ENCODE measurements at places on chromosomes 2 and 18.

DNA sequence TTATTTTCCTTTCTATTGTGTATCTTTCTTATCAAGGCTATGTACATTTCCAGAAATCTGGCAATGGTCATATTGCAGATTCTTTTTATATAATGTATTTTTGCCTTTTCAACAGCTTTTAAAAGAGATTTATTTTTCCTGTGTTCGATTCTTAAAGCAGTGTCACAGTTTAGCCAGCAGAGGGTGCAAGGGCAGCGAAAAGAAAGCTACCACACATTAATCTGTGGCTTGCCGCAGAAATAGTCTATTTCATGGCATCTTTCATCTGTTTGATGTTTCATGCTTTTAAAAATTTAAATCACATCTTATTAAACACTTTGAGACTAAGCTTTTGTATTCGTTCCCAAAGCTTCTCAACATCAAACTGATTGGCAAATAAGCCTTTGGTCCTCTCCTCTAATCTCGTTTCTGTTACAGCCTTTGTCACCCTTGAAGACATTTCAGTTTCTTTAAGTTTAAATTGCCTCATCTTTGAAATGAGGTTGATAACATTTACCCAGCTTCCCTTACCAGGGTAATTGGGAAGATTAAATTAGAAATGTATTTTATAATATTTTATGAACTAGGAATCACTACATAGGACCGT, 73.3 kb downstream of the PIK3C3 start:
- no peak for DNase-seq

GRCh38 chr18:63831080-63831788, 56.0 kb downstream of the SERPINB7 start:
- DNase-seq = no peak

- no peak for DNase-seq
Observed at GRCh38 chr18:59696311-59697235, 650 bp downstream of the CCBE1 start.

- DNase-seq = no peak
Observed at GRCh38 chr2:189151906-189152305, 27.7 kb downstream of the COL5A2 start.

- DNase-seq = no peak
Observed at GRCh38 chr2:173880561-173880960, 84.6 kb downstream of the SP3 start.

DNA sequence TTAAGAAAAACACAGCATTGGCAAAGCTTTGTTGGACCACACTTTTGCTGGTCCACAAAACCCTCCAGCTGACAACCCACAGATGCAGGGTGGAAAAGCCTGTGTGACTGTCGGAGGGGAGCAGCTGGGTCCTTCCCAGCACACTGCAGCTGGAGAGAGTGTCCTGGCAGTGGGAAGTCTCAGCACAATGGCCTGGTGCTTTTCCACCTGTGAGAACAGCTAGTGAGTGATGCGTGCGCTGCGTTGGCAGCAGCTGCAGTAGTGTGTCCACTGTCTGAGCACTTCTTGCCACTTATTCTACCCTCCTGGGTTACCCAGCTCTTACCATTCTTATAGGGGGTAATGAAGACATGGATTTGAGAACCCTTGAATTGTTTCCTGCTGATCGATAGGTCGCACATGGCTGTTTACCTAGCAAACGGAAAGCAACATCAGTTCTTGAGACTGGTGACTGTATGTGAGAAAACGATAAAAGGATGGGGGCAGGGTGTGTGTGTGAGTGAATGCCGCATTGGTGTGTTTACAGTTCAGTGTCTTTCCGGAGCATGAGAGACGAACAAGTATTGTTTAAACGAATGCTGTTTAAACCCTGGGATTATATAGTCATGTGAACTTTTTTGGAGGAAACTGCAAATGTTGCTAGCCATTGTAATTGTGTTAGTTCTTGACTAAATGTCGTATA, 69.7 kb downstream of the LYPD6 start:
- DNase-seq = peak; percentile 46

- DNase-seq = no peak
Observed at GRCh38 chr2:175187378-175187777, 5.9 kb upstream of the ATP5MC3 start.

DNA sequence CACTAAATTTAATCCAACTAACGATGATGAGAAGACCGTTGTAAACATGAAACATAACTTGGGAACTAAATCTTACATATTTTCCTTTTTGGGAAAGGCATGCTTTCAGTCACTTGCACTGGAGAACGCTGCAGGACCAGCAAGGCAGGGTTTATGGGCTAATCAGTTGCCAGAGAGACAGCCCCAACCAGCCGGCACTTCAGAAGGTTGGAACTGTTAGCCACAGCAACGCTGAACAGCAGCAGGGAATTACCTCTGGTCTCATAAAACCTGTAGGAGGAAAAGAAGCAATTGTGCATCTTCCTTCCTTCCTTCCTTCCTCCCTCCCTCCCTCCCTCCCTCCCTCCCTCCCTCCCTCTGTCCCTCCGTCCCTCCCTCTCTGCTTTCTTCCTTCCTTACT, 33.9 kb upstream of the SIX2 start:
- DNase-seq = no peak

DNA sequence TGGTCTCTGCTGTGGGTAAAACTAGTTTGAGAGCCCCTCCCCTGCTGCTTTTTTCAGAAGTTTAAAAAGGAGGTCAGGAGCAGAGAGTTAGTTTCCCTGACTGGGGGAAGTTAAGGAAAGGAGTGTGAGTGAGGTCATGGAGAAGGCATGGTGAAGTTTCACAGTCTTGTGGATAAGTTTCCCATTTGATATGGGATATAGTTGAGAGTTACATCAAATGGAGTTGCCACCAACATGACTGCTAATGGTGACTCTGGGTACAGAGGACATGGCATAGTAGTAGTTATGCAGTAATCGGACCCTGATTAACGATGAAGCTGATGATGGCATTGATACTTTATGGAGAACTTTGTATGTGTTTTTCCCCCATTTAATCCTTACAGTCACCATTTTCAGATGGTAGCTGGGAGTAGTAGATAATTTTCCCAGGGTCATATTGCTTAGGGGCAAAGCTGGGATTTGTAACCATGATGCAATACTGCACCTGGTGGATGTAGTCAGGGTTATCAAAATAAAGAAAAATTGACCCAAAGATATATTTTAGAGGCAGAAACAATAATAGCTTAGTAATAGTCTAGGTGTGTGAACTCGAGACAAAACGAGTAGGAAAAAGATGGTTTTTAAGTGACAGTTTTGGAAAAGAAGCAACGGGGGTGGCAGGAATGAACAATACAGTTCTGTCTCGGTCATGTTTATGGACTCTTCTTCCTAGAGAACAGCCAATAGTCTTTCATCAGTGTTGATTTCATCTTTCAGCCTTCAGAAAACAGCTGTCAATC, 74.6 kb downstream of the FMNL2 start:
- DNase-seq = no peak

GRCh38 chr2:85978883-85979780, 90.3 kb upstream of the ST3GAL5 start:
- no peak for DNase-seq

DNA sequence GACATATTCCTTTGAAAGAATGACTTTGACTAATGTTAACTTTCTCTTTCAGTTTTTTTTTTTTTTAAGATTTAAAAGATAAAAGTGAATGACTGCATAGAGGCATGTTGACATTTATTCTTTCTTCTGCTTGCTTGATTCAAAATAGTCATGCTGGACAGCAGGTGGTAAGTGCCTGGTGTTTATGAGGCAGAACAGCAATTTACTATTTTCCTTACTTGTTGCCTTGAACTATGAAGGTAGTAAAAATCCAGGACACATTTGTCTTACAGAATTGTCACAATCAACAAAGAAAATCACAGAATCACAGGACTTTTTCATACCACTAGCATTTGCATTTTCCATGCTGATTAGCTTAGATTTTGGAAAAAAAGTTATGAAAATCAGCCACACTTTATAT, 388.3 kb downstream of the CTNNA2 start:
- DNase-seq = no peak

DNA sequence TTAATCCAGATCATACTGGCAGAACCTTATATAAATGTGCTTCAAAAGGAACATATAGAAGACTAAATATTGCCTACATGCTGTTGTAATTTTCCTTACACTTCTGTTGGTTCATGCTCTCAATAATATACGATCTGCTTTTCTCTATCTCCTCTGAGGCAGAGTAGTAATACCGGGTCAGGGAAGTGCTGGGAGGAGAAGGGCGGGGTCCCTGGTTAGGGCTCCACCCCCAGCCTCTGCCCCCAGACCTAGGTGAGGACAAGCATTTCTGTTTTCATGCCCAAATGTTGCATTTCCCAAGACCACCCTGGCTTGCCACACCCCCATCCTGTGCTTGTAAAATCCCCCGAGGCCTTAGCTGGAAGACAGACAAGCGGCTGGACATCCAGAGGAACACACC, 55.3 kb downstream of the PLA2R1 start:
- no peak for DNase-seq

- no peak for DNase-seq
Observed at GRCh38 chr2:30927465-30928075, 120.3 kb upstream of the CAPN13 start.

- DNase-seq = no peak
Observed at GRCh38 chr2:231632559-231633142, 40.0 kb downstream of the TEX44 start.

GRCh38 chr2:133334923-133335322, 233.3 kb downstream of the NCKAP5 start:
- DNase-seq = no peak

GRCh38 chr2:19362755-19363473, 4.5 kb upstream of the OSR1 start:
- DNase-seq = peak; percentile 70

GRCh38 chr2:119721043-119721442, 38.7 kb upstream of the PTPN4 start:
- no peak for DNase-seq

- DNase-seq = no peak
Observed at GRCh38 chr18:42654556-42654955, 460.9 kb downstream of the RIT2 start.

DNA sequence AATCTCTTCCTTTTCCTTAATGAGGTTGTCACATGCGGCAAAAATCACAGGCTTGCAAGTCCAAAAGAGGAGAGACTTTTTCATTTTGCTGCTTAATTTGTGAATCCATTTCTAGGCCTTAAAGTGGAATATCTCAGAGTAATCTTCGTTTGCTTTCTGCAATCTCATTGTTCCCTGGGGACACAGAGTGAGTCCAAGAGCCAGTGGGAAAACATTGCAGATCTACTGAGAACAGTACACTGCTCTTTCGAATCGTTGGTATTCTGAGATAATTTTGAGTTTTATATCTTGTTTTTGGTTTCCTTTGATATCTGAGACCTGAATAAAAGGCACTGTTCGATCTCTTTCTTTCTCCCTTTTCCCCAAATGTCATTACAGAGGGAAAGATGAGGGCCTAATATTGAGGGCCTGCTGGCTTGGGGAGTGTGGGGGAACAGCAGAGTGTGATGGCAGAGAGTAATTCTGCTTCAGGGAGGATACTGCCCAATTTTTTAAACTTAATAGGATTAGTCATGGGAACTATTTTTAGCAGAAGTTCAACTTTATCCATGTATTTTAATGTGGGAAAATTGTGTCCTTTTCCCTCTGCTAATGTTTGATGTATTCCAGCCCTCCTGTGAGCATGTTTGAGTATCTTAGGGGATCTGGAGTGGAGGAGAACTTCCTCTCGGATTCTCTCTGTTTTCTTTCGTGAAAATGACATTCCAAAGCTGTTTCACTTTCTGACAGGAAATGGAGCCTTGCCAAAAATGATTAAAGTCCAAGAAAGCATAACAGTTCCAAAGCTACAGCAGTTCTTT, 418.2 kb upstream of the ZEB2 start:
- DNase-seq = no peak

- no peak for DNase-seq
Observed at GRCh38 chr2:152820048-152820447, 101.6 kb downstream of the ARL6IP6 start.

GRCh38 chr2:212726403-212726802, 187.8 kb upstream of the ERBB4 start:
- DNase-seq = no peak

GRCh38 chr2:238669581-238670080, 178.3 kb upstream of the TWIST2 start:
- DNase-seq = no peak

DNA sequence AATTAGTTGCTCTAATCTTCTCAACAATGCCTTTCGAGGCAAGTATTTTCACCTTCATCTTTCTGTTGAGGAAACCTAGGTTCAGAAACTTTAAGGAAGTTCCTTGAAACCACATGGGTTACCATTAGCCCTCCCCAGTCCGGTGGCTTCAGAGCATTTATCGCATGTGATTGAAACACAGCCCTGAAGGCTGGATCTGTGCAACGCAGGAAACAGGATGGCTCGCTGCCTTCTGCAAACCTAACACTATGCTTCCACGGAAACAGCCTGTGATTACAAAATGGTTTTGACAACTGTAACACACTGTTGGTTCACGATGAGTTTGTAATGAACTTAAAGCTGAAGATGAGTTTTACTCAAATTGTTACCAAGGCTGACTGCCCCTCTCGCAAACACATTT, 68.5 kb downstream of the EPB41L3 start:
- no peak for DNase-seq

GRCh38 chr2:221034026-221034701, 537.9 kb downstream of the EPHA4 start:
- no peak for DNase-seq

DNA sequence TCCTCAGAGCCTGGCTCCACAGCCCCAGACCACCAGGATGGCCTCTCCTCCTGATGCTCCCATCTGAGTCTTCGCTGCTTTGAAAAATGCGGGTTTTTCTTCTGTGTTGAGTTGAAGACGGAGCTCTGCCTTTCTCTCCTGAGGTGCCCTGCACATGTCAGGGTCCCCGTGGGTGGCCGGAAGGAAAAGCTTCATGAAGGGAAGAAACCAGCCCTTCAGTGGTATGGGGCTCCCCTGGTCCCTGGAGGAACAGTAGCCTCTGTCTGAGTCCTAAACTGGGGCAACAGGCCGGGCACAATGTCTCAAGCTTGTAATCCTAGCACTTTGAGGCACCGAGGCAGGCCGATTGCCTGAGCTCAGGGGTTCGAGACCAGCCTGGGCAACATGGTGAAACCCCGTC, 54.7 kb upstream of the CAB39 start:
- no peak for DNase-seq

GRCh38 chr2:113070606-113070975, 2.8 kb downstream of the IL1F10 start:
- no peak for DNase-seq

DNA sequence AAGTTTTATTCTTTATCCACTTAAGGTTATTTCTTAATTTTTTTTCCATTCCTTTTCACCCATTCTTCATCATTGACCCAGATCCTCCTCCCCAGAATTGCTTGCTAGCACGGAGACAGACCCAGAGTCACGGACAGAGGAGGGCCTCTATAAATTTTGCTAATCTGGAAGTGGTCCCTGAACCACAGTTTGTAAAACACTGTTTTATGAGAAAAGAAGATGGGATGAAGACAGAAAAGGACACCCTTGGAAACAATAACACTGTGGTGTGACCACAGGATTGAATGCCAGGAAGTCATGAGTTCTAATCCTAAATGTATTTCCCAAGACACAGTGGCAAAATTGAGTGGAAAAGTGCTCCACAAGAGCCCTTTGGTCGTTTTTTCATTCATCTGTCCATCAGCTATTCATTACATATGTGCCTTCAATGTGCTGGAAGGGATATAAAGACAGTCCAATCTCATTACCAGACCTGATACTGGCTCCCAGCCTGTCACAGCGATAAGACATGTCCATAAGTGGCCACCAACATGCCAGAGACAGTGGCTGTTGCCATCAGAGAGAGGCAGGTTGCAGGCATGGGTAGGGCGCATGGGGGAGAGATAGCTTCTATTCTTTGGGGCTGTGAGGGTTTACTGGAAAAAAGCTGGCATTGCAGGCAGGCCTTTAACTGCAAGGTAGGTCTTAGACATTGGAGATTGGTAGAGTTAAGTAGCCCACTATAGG, 175.2 kb upstream of the ALPP start:
- DNase-seq = no peak

Measured in SHP77 treated with DMSO at 0.1 percent for 48 hours (cell line).